ENCODE measurements at places on chromosomes 4 and X. TPM values are rescaled to one million over a fixed set of nuclear protein-coding genes. Genes with fewer than 3 reads are reported as not detected.

The KLHL34 gene
- total RNA-seq: not detected

The SCLT1 gene
- total RNA-seq: 5.3 TPM

The TREX2 gene
- total RNA-seq: 5.5 TPM

The NAAA gene
- 13.4 TPM for total RNA-seq

The CLTRN gene
- total RNA-seq: 1.2 TPM

The DCUN1D4 gene
- total RNA-seq: 34.7 TPM

The DCX gene
- not detected for total RNA-seq

The SMIM31 gene
- total RNA-seq: not detected

The RENBP gene
- 10.3 TPM for total RNA-seq

The BRS3 gene
- not detected for total RNA-seq

The F8A2 gene
- not detected for total RNA-seq

The SLC49A3 gene
- 1.7 TPM for total RNA-seq

The FGF16 gene
- total RNA-seq: not detected

The GAGE12J gene
- total RNA-seq: not detected

The TLR7 gene
- total RNA-seq: not detected
